T-helper 1 cell (primary cell): ENCODE measurements at places on chromosomes 5 and 9.

DNA sequence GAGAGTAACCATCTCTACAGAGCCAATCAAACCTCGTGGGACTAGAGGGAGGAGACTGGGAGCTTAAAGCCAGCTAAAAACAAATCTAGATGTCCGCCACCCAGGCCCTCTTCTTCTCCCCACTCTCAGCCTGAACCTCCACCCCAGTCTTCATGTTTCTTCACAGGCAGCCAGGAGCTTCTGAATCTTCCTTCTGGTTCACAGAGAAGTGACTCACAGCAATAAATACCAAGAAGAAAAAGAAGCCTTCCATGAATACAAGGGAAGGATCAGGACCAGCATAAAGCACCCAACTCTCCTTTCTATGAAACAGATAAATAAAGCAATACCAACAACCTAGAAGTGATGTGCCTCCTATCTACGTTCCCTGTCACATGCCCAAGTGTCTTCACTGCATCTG lies 103.3 kb upstream of the SLIT3 start:
- no peak for DNase-seq

DNA sequence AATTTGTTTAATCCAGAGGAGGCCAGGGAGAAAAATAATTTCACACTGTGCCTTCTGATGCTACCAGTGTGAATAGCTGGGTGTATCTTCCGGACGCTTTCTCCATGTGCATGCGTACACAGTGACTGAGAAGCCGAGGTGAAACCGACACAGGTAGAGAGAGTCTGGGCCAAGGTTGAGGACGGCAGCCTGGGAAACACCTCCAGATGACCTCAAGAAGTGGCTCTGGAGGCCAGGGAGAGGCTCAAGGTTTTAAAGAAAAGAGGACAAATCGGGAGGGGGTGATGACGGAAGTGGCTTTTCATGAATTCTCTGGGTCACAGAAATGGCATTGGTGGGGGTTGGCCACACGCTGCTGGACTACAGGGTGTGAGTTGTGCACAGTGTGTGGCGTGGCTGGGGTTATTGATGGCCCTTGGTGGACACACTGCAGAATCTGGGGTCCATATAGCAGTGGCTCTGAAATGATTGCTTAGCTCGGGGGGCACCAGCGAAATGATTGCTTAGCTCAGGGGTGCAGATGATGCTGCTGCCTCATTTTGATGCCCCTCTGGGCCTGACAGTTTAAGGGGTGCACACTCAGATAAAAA lies 34.1 kb upstream of the LRRC14B start:
- DNase-seq: no peak

GRCh38 chr5:176787676-176788075 lies 22.7 kb upstream of the UNC5A start:
- no peak for DNase-seq

DNA sequence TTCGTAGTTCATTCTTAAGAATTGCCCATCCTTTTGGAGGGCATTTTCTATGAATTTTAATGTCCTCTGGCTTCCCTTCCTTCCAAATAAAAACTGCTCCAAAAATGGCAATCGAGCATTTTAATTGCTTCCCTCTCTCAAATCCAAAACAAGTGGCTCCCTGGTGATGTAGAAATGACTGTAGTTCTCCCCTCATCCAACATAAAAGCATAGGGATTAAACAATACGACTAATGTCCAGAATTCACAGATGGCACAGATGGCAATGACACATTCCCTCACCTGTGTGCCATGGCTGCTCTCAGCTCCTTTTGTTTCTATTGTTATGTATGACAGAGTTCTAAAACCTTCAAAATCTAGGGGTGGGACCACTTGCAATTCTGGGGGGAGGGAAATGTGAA lies 417.3 kb downstream of the RAB3C start:
- no peak for DNase-seq

- DNase-seq: no peak
Measured at GRCh38 chr9:81822301-81822865, 105.8 kb upstream of the SPATA31D4 start.

DNA sequence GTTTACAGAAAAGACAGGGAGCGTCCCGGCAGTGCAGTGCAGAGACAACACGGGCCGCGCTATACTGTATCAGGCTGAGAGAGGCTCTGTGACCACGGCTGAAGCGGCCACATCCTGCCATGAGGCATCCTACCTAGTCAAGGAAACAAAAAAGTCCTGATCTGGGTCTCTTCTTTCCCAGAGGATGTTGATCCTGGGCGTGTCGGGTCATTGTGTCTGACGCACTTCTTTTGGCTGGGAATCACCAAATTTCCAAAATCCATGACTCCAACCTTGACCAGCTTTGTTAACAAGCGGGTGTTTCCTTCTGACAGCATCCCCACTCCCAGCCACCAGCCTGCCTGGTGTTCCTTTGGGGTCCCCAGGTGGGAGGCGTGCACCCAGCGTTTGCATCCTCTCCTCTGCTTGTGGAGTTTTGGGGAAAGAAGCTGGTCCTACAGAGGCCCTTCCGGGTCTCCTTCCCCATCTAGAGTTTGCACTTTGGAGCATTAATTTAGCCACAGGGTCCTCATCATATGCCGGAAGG lies 91.4 kb upstream of the RAI14 start:
- DNase-seq: no peak
